ENCODE measurements at places on chromosomes 6 and 20.

GRCh38 chr6:150491811-150492172, 107.9 kb upstream of the PLEKHG1 start:
- DNase-seq = no peak

DNA sequence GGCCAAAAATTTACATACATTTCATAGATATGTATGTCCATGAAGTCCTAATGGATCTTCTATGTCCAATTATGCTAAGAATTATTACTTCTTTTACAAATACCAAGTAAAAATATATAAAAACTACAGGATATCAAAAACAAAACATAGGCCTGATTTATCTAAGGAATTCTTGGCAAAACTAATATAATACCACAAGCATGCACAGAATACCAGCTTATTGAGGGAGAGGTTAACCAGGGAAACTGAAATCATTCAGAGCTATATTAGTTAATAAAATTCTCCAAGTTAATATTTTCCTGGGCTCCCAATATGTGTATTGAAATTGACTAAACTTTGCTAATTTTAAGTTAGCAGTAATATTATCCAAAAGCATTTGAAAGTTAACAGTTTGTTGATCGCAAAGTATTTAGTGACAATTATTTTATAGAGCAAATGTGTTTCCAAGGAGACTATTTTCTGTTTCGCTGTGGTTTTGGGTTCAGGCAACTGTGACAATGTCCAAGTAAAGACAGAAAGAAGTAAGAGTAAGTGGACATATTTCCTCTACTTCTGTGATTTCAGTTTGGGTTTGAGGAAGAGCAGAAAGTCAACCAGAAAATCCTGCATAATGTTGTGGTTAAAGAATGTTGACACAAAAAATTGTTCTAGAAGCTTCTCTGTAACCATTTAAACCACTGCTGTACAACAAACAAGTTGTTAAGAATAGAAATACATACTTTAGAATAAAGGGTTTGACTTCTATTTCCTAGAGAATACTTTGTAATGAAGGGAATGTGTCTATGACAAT, 167.4 kb downstream of the COL21A1 start:
- DNase-seq = no peak

DNA sequence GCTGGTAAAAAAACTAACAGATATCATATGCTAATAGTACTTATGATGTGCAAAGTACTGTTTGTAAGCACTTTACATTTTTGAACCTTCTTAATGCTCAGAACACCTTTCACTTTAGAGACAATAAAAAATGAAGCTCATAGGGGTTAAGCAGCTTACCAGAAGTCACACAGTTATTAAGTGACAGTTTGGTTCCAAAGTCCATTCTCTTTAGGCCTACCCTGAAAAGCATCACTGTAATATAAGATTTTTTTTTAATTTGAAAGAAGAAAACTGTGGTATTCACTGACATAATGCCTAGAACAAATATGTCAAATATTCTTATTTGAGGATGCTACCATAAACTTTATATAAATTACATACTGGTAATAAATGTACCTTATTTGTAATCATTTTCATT, 127.6 kb upstream of the RUNX2 start:
- no peak for DNase-seq

DNA sequence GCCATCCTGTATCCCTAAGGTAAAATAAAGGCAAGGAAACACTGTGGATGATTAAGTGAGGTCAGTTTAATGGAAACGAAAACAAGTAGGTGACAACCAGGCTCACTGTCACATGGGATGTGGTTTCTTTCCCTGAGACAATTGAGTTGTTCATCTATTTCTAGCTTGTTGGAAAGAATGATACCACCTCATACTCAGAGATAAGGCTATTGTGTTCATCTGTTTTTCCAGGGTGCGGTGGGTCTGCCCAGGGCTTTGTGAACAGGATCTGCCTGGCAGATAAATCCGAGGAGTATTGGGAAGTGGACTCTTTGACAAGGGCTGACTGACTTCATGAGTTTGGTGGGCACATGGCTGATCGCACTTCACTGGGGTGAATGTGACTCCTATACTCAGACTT, 80.8 kb upstream of the TIAM2 start:
- DNase-seq = no peak

GRCh38 chr6:36296240-36296639, 26.4 kb downstream of the PNPLA1 start:
- no peak for DNase-seq

- DNase-seq = no peak
These were observed 531.1 kb upstream of the CITED2 start for GRCh38 chr6:139905404-139906052.

DNA sequence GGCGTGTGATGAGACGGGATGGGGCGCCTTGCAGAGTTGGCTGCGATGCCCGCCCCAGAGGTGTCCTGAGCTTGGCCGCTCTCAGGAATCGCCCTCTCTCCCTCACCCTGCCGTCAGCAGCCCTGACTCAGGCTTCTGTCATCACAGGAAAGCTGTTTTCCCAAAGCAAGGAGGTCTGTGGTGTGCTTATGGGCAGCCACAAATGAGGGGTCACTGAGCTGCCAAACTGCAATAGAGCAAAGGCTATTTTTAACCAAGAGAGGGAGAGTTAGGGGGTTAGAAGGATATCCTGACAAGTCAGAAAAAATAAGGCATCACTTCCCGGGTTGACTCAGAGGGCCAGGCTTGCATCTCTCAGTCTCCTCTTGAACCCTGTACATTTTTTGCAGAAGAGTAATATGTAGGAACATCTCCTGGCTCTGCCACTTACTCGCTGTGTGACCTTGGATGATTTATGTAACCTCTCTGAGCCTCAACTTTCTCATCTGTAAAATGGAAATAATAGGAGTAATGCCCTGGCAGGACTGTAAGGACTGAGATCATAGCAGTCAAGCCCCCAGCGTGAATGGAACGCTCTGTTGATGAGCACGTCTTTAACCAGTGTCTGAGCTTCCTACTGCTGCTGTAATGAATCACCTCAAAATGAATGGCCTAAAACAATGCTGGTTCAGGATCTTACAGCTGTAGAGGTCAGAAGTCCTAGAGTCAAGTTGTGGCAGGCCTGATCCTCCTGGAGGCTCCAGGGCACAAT, 181.9 kb downstream of the NFATC2 start:
- no peak for DNase-seq

DNA sequence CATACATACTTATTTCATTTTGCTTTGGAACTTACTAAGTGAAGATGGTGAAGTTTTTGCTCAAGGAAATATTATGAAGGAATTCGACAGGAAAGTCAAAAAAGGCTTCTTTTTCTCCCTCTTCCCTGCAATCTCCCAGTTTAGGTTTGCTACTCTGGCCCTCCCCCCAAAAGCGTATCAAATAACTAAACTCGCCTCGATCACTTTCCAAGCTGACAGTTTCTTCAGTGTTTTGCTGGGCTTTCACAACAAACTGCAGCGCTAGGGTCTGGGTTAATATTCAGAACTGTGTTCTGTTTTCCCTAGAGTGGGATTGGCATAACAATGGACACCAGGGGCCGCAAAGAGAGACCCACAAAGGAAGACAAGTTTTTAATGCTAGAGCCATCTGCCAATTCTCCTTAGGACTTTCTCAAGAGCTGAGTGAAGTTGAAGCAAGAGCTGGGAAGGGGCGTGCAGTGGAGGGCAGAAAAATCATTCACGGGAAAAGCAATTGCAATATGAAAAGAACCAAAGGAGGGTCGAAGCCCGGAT, 57.8 kb downstream of the ATP9A start:
- DNase-seq = no peak

DNA sequence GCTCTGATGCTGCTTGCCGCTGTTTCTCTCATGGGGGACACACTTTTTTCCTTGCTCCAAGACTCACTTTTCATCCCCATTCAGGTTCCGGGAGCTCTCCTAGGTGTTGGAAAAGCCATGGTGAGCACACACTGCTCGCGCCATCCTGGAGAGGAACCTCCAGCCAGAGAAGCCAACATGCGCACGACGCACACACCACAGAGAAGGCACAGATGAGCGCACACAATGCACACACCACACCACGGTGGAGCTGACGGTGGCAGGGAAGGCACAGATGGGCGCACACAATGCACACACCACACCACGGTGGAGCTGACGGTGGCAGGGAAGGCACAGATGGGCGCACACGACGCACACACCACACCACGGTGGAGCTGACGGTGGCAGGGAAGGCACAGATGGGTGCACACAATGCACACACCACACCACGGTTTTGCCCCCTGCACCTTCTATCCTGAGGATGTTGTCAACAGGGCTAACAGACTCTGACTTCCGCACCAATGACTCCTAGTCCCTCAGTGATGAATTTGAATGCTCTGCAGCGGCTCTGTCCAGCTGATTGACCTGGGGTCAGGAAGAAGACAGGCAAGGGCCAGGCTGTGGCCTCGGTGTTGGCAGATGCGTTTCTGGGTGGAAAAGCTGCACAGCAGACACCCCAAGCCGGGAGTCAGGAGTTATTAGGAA, 154.7 kb downstream of the ERMARD start:
- DNase-seq = no peak

DNA sequence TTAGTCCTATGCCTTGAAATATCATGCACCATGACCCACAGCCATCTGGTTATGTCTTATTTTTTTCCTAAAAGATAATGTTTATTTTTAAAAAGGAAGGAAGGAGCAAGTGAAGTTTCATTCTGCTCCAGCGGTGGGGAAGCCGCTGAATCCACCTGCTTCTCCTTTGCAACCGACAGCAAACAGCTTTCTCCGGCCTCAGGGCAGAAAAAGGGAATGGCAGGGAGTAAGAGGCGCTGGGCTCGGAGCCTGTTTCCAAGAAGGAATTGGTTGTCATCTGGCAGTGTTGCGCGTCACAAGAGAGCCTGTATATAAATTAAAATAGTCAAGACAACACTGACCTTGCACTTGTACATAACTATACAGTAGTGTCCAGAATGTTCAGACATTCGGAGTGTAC, 14.2 kb downstream of the GFRA4 start:
- no peak for DNase-seq

- DNase-seq = no peak
These were observed 80.1 kb downstream of the GMDS start for GRCh38 chr6:2165286-2165685.

- no peak for DNase-seq
These were observed 286.6 kb downstream of the TENT5A start for GRCh38 chr6:81465859-81466258.

GRCh38 chr6:1386038-1386709, 3.2 kb upstream of the FOXF2 start:
- DNase-seq = no peak

GRCh38 chr6:3560211-3560610, 103.4 kb upstream of the SLC22A23 start:
- no peak for DNase-seq

DNA sequence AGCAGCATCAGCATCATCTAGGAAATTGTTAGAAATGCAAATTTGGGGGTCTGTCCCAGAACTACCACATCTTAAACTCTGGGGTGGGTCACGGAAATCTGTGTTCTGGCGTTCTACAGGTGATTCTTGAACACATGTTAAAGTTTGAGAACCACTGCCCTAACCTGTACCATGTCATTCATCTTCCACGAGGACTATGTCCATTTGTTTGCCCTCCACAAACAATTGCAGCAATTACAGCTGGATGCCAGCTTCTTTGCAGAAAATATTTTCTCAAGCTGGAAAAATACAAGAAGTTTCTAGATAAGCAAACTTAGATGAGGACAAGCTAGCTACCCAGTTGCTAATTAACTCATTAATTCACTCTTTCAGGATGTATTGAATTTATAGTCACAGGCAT, 54.1 kb downstream of the MAFB start:
- DNase-seq = no peak

- no peak for DNase-seq
These were observed 123.9 kb upstream of the BACH2 start for GRCh38 chr6:90420500-90420899.

GRCh38 chr6:5302995-5303622, 41.8 kb downstream of the FARS2 start:
- peak; percentile 56 for DNase-seq

- DNase-seq = no peak
These were observed 23.1 kb upstream of the VIP start for GRCh38 chr6:152727507-152727906.

- DNase-seq = no peak
These were observed 3.6 kb downstream of the FOXC1 start for GRCh38 chr6:1613346-1613687.

- DNase-seq = no peak
These were observed 231.1 kb downstream of the HDGFL1 start for GRCh38 chr6:22800451-22800850.

- no peak for DNase-seq
These were observed 71.7 kb downstream of the ATP9A start for GRCh38 chr20:51696304-51697071.

GRCh38 chr6:148565930-148566663, 180.7 kb upstream of the UST start:
- DNase-seq = no peak

DNA sequence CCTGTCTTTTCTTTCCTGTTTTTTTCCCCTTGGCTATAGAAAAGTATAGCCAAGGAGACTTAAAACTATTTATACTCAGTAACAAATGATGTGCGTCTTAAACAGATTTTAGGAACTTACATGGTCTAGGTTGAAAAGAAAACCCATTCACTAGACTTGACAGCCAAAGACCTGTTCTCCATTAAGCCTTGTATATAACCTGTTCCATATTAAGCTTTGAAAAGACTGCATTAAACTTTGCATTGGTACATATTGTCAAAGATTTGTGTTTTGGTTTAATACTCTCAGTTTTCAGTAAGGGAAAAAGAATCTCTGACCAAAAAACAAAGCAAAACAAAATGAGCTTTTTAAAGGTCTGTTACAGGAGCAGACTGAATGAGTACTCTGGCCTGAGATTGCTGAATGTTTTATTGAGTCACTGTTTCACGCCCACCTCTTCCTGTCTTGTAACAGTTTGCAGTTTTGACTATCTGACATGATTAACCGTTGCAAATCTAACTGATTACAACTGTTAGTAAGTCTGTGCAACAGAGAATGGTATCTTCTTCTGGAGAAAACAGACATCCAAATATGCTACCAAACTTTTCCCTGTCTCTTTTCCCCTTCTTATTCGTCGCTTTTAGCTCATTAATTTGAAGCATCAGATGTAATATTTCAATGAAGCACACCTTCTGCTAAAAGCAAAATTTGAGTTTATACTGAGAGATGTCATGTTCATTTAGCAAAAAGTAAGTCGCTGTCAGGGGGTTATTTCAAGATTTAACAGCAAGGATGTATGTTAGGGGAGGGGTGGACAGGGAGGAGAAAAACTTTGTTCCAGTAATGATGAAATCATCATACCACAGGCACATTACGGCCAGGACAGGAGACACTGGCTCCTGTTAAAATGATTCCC, 59.1 kb upstream of the SUPT3H start:
- peak; percentile 32 for DNase-seq

DNA sequence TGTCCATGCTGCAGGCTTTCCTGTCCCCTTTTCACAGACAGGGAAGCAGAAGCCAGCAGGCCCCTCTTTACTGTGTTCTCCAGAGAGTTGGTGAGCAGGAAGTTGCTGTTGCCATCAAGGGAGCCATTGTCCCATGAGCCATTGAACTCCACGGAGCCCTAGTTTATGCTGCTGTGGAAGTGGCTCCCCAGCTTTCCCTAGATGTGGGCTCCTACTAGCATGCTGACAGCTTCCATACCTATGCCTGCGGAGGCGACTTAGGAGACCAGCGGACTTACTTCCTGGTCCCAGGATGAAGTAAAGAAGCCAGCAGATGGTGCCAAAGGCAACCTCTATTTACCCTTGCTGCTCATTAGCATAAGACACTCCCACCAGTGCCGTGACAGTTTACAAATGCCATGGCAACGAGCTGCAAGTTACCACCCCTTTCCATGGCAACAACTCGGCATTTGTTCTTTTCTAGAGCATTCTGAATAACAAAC, 30.8 kb upstream of the FKBP1A start:
- DNase-seq = peak; percentile 19

GRCh38 chr6:313917-314316, 21.6 kb downstream of the DUSP22 start:
- no peak for DNase-seq

Measured in CD4-positive, alpha-beta memory T cell (primary cell).